A549 treated with CORT108297 at 1 μM for 4 hours (cell line): ENCODE measurements at places on chromosomes 16 and 17. TPM values are rescaled to one million over a fixed set of nuclear protein-coding genes. Genes with fewer than 3 reads are reported as not detected.

LGALS9B gene
- not detected in 5 replicates for total RNA-seq

FADS6 gene
- 0.06 to 0.12 TPM in 2 of 5 replicates, not detected in the others for total RNA-seq

CCL4 gene
- total RNA-seq = 0.15 TPM in 1 of 5 replicates, not detected in the others

SCGB1C2 gene
- not detected in 5 replicates for total RNA-seq

CHST6 gene
- total RNA-seq = 0.10 to 0.15 TPM (median 0.13 TPM) in 5 replicates
